GM18507 (cell line): ENCODE measurements at places on chromosomes 5 and 9.

GRCh38 chr5:156929366-156929948, 33.6 kb downstream of the TIMD4 start:
- no peak for DNase-seq

- DNase-seq = no peak
These were observed 112.1 kb downstream of the ST8SIA4 start for GRCh38 chr5:100790951-100791350.

DNA sequence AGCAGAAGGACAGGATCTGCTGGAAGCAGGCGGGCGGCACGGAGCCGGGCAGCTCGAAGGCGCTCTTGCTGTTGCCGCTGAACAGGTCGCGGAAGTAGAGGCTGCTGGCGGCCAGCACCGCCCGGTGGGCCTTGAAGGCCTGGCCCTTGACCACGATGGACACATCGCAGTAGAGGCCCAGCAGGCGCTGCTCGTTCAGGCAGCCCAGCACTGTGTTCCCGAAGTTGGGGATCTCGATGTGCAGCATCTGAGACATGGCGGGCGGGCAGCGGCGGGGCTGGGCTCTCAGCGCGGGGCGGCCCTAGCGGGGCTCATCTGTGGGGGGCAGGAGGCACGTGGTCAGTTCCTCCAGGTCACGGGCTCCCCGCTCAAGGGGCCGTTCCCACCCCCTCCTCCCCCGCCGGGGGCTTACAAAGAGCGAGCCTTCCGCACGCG, 44.8 kb downstream of the NACC2 start:
- DNase-seq = no peak

DNA sequence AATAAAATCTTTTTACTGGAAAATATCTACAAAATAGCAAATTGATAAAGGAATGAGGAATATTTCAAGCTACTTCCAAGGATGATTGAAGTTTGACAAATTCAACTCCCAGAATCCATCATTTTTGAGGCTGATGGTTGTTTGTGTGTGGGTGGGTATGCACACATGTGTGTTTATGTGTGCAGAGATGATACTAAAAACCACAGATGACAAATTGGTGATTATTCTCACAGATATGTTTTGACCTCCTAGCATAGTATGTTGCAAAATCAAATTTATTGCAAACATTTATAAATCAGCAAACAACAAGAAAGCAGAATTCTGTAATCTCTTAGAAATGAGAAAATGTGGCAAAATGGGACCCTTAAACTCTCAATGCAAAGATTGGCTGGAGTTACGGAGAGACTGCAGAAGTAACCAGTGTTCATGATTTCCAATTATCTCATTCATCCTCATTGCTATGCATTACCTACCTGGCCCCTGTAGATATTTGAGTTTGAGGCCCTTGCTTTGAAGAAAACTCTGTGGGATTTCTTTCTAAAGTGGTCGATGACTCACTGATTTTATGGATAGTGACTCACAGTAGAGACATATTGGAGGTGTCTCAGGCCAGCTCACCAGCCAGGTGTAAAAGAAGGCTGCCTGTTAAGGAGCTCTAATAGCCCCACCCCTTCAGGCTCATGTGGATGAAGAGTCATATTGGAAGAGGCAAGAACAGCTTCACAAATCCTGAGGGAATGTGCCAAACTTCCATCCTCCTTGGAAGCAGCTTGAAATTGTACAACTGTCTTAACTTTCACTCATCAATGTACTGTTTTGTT, 44.6 kb upstream of the TMC1 start:
- DNase-seq = no peak

GRCh38 chr5:152736906-152737305, 331.8 kb upstream of the NMUR2 start:
- no peak for DNase-seq

- DNase-seq = no peak
These were observed 218.4 kb downstream of the EBF1 start for GRCh38 chr5:158881091-158881880.

- no peak for DNase-seq
These were observed 98.5 kb downstream of the APBA1 start for GRCh38 chr9:69573651-69574050.

- DNase-seq = no peak
These were observed 193.2 kb downstream of the EFNA5 start for GRCh38 chr5:107477492-107477891.

DNA sequence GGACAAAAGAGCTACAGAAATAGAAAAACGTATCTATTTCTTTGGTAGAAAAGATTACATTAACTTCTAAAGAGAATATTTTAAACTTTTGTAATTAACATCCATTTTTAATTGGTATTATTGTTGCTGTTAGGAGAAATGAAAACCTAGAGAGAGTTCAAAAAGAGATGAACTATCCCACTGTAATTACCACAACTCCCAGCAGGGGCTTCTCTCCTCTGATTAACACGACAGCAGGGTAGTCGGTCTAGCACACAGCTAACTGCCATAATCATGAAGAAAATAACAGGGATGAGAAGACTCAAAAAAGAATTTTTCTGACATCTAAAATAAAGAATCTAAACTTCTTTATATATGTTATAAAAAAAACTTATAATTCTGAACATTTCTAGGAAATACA, 86.2 kb upstream of the CDH9 start:
- DNase-seq = no peak

DNA sequence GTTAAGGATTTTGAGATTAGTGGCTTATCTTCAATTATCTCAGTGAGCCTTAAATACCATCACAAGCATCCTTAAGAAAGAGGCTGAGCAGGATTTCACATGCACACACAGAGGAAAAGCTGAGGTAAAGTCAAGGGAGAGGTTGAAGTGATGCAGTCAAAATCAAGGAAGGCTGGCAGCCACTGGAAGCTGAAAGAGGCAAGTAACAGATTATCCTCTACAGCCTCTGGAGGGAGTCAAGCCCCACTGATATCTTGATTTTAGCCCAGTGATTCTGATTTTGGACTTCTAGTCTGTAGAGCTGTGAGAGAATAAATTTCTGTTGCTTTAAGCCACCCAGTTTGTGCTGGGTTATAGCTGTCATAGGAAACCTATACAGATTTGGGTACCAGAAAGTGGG, 80.1 kb downstream of the ANKRD31 start:
- DNase-seq = no peak

DNA sequence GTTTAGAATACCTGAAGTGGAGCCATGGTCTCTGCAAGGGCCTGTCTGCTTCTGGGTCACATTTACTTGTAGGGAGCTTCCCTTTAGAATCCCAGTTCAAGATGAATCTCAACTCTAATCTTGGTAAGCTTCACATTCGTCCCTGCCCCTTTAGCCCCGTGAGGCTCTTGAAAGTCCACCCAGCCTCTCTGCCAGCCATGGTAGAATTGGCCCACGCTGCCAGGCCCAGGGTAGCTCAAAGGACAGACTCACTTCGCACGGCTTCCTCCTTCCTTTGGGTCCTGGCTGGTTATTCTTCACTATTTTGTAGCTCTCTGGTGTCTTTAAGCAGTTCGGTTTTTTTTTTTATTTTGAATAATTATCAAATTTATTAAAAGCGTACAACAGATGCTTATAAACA, 28.6 kb upstream of the NKX2-5 start:
- DNase-seq = no peak

DNA sequence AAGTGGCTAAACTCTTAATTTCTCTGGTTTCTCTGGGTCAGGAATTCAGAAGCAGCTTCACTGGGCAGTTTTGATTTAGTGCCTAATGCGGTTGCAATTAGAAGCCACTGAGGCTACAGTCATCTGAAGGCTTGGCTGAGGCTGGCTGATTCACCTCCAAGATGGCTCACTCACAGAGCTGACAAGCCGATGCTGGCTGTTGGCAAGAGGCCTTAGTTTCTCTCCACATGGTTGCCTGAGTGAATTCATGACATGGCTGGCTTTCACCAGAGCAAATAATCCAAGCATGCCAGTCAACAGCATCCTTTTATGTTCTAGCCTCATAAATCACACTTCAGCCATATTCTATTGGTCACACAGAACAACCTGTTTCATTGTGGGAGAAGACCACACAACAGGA, 2.8 kb upstream of the CDK7 start:
- no peak for DNase-seq

DNA sequence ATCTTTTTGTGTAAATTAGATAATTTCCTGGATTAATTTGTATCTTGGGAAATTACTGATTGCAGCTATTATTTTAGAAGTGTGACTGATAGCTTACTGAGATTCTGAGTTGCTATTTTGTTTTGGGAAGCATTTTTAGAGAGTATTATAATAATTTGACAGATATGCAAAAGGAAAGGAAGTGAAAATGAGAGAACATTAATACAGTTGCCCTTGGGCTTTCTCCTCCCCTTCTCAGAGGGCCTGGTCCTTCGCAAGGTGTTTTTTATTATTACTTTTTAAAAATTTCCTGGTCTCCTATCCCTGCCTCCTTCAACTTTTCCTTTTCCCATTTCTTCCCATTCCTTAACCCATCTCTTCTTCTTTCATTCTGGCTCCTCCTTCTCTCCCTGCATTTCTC, 32.6 kb downstream of the UBAP1 start:
- no peak for DNase-seq

GRCh38 chr9:105309531-105309931, 65.1 kb downstream of the SLC44A1 start:
- DNase-seq = no peak

DNA sequence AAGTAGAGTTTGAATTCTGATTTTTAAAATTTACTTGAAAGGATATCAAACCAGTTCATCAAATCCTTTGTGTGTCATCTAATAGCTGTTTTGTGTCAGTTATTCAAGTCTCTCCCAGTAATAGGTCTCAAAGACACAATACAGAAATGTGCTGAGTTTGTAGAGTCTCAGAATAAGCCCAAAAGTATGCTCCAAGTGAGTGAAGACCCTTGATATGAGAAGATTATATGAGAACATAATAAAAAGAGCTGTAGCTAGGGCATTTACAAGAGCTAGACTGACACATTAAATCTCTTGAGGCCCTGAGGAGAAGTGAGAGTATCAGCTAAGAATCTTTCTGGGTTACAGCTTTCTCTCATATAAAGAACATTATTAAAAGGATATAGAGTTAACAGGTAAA, 721.0 kb upstream of the ARRDC3 start:
- DNase-seq = no peak

DNA sequence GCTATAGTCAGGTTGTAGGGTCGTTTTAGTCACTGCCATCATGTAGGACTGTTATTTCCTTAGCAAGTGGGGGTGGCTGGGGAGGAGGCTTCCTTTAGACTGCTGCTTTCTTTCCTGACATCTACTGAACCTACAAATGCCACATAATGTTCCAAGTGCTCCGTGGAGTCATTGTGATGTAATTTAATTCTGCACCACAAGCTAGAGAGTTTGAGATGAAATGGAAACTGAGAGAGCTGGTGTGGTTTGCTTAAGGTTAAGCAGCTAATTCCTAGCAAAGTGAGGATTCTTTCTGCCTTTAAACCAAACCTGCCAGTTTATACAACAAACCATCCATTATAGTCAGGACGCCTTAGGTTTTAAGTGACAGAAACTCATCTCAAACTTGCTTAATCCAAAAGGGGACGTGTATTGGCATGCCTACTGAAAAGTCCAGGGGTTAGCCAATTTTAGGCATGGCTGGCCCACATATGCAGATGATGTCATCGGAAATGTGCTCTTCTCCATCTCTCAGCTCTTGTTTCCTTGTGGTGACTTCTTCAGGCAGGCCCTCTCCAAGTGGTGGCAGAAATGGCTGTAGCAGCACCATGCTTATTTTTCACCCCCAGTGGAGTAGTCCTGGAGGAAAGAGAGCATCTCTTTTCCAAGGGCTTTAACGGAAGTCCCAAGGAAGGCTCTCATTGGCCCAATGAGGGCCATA, 30.5 kb downstream of the ZNF618 start:
- no peak for DNase-seq

DNA sequence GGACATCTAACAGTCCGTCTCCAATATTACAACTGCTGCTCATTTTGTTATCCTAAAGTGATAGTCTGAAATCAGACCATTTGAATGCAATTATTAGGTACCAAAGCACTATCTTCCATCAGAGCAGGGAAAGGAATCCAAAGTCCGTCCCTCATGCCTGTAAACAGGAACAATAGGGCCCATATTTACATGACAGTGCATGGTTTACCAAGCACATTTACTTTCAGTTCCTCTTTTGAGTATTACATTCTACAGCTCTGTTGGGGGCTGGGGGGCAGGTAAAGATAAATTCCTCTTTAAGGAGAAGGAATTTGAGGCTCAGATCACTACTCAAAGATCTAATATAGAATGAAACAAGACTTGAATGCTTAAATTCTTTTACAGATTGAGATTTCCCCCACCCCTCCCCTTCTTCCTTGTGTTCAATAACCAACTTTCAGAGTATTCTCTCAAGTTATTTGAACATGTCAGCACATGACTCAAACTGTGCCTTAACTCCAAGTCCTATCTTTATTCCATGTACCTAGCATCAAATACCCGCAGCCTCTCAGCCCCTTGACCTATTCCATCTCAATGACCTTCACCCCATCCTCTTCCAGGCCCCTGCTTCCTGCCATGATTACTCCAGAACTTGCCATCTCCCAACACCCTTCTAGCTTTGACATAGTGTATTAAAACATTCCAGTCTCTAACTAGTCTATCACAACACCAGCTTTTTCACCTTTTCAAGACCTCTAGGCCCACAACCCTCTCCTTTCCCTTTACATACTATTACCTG, 71.0 kb downstream of the BRINP1 start:
- no peak for DNase-seq

- DNase-seq = no peak
These were observed 184.3 kb upstream of the IRX1 start for GRCh38 chr5:3411363-3411762.

- no peak for DNase-seq
These were observed 502.7 kb downstream of the NR2F1-AS1 start for GRCh38 chr5:93078082-93079038.

- no peak for DNase-seq
These were observed 63.6 kb downstream of the ENTREP1 start for GRCh38 chr9:69388596-69388995.

DNA sequence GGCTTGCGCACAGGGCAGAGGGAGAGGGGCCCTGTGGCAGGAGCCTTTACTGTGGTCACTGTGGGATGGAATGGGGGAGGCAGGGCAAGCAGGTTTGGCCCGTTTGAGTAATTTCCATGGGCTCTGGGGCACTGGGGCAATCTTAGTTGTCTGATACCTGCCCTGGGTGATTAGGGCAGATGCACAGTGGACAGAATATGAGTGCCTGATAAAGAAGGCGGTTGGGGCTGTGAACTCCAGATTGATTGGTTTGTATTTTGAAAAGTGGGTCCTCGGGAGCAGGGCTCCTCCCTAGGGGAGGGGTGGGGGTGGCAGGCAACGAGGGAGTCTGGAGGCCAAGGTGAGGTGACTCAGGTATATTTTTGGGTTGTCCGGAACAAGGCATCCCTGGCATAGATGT, 247.5 kb downstream of the NSG2 start:
- no peak for DNase-seq

DNA sequence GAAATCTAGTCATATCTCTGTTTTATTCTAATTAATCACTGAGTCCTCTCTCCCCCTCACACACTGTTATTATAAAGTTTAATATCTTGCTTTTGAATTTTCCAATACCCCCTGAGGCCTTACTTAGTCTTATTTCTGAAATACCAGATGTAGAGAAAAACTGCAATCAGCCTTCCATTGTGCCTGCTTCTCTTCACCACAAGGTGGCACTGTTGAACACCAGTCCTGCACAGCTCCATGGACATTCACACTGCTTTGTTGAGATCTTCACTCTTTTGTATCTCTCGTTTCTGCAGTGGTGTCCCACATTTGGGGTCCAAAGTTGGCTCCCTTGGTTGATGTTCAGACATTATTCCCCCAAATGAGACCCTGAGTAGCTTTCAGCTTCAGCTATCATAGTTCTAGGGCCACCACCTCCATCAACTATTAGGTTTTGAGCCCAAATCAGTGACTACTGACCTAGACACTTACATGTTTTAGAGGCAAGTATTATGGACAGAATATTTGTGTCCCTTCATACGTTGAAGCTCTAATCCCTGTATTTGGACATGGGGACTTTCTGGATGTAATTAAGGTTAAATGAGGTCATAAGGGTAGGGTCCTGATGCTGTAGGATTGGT, 24.3 kb downstream of the BOD1 start:
- DNase-seq = no peak
